ENCODE measurements at places on chromosomes 6 and 20.

DNA sequence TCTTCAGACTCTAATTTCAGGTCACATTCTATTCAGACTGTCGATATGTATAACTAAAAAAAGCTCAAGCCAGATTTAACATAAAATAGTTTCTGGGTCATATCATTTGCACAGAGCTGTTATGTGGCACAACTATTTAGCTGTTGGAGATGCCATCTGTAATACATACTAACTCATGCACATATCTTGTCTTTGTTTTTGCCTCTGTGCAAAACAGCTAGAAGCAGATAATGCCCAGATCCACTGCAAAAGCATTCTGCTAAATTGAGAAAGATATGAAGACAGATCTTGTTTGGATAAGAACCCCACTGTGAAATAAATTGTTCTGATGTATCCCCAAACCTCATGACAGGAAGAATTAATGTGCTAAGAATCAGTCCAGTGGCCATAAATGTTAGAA lies 522.8 kb upstream of the AGPAT4 start:
- no peak for DNase-seq
- H3K27ac ChIP-seq = no peak overlapping the region
- no peaks in the 10 kb centered on the region for H3K27me3 ChIP-seq
- no peaks in the 10 kb centered on the region for H3K4me1 ChIP-seq
- H3K36me3 ChIP-seq = no peaks in the 10 kb centered on the region

- H3K4me1 ChIP-seq = no peaks in the 10 kb centered on the region
- H3K27ac ChIP-seq = no peak overlapping the region
- DNase-seq = no peak
- no peak overlapping the region for H3K4me3 ChIP-seq
- no peaks in the 10 kb centered on the region for H3K36me3 ChIP-seq
Measured at GRCh38 chr6:142803032-142803431, 141.9 kb downstream of the HIVEP2 start.

- no peaks in the 10 kb centered on the region for H3K4me1 ChIP-seq
- no peak overlapping the region for H3K4me3 ChIP-seq
- H3K27ac ChIP-seq = no peak overlapping the region
- H3K36me3 ChIP-seq = no peaks in the 10 kb centered on the region
Measured at GRCh38 chr6:25454136-25454535, 175.0 kb downstream of the CARMIL1 start.

DNA sequence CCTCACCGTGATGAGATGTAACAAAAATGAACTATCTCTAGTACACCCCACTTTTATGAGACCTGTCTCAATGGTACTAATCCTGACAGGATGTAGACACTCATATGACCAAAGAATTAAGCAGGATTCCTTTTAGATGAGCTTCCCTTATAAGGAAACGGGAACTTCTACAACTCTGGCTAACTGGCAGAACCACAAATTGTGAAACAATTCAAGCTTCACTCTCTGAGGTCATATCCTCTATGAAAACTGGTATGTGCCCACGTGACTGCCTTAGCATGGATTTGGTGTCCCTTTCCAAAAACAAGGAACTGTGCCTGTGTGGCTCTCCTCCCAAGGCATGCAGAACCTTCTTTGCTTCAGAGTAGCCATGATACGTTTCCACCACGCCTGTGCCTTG lies 14.1 kb upstream of the CPNE5 start:
- no peaks in the 10 kb centered on the region for H3K27me3 ChIP-seq
- H3K36me3 ChIP-seq = peaks cover 69% of the 10 kb centered on the region
- H3K4me1 ChIP-seq = no peaks in the 10 kb centered on the region
- H3K4me3 ChIP-seq = no peak overlapping the region

DNA sequence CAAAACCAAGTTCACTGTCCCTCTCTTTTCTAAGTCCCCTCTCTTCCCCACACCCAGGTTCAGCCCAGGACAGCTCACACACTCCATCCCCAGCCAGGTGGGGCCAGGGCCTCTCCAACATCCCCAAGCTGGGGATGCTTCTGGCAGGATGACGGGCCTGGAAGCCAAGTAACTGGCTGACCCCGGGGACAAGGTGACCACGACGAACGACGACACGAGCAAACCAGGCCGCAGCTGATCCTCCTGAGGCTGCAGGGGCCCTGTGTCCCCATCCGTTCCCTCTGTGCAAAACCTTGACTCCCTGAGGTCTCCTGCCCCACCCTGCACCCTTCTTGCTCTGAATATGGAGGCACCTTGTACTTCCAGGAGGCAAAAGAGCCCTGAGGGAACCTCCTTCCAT lies 11.6 kb upstream of the PLG start:
- DNase-seq = no peak
- no peak overlapping the region for H3K27ac ChIP-seq

DNA sequence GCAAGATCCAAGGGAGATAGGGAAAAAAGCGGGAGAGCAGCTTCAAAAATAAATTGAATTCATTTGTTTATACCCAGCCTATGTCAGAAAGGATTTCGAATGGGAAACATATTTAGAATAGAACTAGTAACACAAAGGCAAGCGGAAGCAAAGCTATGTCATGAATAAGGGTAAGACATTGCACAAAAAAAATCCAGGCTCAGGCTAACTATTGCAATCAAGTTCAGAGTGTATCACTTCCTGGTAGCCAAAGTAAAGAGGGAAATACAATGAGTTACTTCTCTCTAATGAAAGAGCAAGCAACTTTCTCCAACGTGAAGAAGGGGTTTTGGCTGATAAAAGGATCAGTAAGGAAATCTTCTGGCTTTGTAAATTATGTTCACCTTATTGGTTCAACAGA lies 212.8 kb downstream of the ZMYND8 start:
- H3K36me3 ChIP-seq = no peaks in the 10 kb centered on the region
- H3K4me3 ChIP-seq = no peak overlapping the region
- no peaks in the 10 kb centered on the region for H3K4me1 ChIP-seq
- H3K27ac ChIP-seq = no peak overlapping the region

- no peak overlapping the region for H3K27ac ChIP-seq
Measured at GRCh38 chr20:53941680-53942471, 128.5 kb downstream of the BCAS1 start.

DNA sequence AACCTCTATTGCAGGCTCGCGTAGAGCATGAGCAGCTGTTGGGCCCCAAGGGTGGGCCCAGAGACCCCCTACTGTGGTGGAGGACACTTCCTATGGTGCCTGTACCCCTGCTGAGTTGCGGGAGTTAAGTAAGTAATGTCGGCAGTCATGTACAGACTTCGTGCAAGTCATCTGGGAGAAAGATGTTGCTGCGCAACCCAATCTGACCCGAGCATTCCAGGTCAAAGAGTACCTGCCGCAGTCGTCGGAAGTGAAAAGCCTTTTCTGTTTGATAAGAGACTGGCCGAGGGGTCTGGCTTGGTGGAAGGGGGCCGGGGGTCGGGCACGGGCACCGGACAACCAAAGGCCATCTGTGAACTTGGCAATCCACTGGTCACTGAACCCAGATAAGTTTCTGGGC lies 44.3 kb downstream of the OR2B6 start:
- DNase-seq = no peak
- no peaks in the 10 kb centered on the region for H3K36me3 ChIP-seq
- H3K4me3 ChIP-seq = no peak overlapping the region
- H3K4me1 ChIP-seq = no peaks in the 10 kb centered on the region
- H3K27me3 ChIP-seq = peaks cover 3% of the 10 kb centered on the region
- no peak overlapping the region for H3K27ac ChIP-seq

- H3K36me3 ChIP-seq = no peaks in the 10 kb centered on the region
- H3K4me1 ChIP-seq = no peaks in the 10 kb centered on the region
- no peak overlapping the region for H3K27ac ChIP-seq
- no peaks in the 10 kb centered on the region for H3K27me3 ChIP-seq
Measured at GRCh38 chr20:37123441-37123840, 27.6 kb upstream of the RBL1 start.

DNA sequence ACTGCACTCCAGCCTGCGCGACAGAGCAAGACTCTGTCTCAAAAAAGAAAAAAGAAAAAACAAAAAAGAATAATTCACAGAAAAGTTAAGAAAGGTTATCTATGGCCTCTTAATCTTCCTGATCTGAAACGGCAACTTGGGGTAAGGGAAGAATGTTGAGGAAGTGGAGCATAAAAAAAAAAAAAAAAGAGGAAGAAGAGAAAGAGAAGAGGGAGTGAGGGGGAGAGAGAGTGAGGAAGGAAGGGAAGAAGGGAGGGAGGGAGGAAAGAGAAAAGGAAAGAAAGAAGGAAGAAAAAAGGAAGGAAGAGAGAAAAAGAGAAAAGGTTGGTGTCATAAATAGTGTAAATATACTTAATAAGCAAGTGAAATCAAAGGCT lies 68.9 kb upstream of the NCOA3 start:
- no peak overlapping the region for H3K27ac ChIP-seq
- H3K4me1 ChIP-seq = no peaks in the 10 kb centered on the region
- H3K4me3 ChIP-seq = no peak overlapping the region
- H3K27me3 ChIP-seq = no peaks in the 10 kb centered on the region
- DNase-seq = no peak
- no peaks in the 10 kb centered on the region for H3K36me3 ChIP-seq

GRCh38 chr6:30091577-30092381 lies 16.2 kb upstream of the RNF39 start:
- H3K27me3 ChIP-seq = peaks cover 39% of the 10 kb centered on the region
- H3K36me3 ChIP-seq = no peaks in the 10 kb centered on the region
- H3K4me3 ChIP-seq = no peak overlapping the region
- H3K27ac ChIP-seq = no peak overlapping the region

- no peaks in the 10 kb centered on the region for H3K27me3 ChIP-seq
- no peak for DNase-seq
- no peaks in the 10 kb centered on the region for H3K4me1 ChIP-seq
Measured at GRCh38 chr20:24798930-24799705, 150.0 kb upstream of the CST7 start.

GRCh38 chr6:166728884-166729530 lies 102.0 kb upstream of the RPS6KA2 start:
- H3K27me3 ChIP-seq = peaks cover 14% of the 10 kb centered on the region
- H3K4me3 ChIP-seq = no peak overlapping the region
- no peak overlapping the region for H3K27ac ChIP-seq
- DNase-seq = no peak
- H3K36me3 ChIP-seq = no peaks in the 10 kb centered on the region

DNA sequence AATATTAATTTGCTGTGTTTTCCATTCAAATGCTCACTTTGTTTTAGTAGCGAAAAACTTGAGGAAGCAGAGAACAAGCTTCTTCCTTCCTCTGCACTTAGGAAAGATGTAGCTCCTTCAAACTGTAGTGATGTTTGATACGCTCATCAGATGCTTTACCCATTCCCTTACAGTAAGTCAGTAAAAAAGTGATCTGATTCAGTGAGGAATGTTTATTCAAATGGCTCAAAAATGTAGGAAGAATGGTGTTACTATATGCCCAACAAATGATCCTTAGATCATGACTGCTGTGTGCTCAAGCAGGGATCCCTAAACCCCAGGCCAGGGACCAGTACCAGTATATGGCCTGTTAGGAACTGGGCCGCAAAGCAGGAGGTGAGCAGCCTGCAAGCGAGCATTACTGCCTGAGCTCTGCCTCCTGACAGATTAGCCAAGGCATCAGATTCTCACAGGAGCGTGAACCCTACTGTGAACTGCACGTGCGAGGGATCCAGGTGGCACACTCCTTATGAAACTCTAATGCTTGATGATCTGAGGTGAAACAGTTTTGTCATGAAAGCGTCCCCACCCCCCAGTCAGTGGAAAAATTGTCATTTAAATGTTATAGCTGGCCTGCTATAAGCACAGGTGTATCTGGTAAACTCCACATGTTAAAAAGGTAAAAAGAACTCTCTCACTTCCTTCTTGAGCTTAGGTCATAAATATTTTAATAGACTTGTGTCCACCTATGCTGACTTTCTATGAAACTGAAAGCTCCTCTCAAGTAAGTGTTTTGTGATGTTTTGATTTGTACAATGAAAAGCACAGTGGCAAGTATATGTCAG lies 187.2 kb downstream of the FOXC1 start:
- H3K27ac ChIP-seq = no peak overlapping the region
- no peak for DNase-seq
- no peaks in the 10 kb centered on the region for H3K4me1 ChIP-seq
- no peaks in the 10 kb centered on the region for H3K36me3 ChIP-seq
- H3K27me3 ChIP-seq = no peaks in the 10 kb centered on the region

DNA sequence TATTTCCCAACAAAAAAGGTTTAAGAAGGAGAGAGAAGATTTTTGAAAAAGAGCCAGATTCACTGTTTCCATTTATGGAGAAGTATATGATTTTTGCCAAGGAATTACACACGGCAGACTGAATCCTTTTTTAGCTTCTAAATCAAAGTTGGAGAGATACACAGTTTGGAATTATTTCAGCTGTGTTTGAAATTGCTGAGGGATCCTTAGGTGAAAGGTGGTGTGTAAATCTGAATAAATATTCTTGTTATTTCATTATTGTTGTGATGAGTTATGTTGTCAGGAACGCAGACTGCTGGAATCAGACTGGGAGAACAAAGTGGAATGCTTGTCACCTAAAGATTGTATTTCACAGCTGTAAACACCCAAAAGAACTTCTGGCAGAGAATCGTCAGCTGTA lies 168.5 kb upstream of the AKIRIN2 start:
- H3K27ac ChIP-seq = no peak overlapping the region
- H3K36me3 ChIP-seq = no peaks in the 10 kb centered on the region
- no peak for DNase-seq
- no peaks in the 10 kb centered on the region for H3K4me1 ChIP-seq
- H3K4me3 ChIP-seq = no peak overlapping the region

DNA sequence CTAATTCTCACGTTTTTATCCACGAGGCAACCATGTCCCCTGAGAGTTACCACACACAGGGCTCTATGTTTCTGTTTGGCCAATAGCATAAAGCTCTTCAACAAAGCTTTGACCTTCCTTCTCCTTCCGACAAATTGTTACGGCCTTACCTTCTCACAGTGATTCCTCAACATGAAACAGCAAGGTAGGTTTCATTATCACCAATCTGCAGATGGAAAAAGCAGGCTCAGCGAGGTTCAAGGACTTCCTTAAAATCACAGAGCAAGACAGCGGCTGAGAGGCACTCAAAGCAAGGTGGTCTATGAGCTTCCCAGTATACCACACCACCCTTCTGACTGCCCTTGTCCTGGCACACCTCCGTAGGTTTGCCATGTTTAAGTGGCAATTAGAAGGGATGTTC lies 360.0 kb downstream of the CD83 start:
- H3K36me3 ChIP-seq = no peaks in the 10 kb centered on the region
- DNase-seq = no peak
- no peaks in the 10 kb centered on the region for H3K27me3 ChIP-seq
- H3K4me1 ChIP-seq = no peaks in the 10 kb centered on the region
- H3K4me3 ChIP-seq = no peak overlapping the region

- no peak overlapping the region for H3K27ac ChIP-seq
- H3K36me3 ChIP-seq = no peaks in the 10 kb centered on the region
- no peak for DNase-seq
- no peak overlapping the region for H3K4me3 ChIP-seq
Measured at GRCh38 chr20:57417830-57418780, 26.9 kb downstream of the RBM38 start.

DNA sequence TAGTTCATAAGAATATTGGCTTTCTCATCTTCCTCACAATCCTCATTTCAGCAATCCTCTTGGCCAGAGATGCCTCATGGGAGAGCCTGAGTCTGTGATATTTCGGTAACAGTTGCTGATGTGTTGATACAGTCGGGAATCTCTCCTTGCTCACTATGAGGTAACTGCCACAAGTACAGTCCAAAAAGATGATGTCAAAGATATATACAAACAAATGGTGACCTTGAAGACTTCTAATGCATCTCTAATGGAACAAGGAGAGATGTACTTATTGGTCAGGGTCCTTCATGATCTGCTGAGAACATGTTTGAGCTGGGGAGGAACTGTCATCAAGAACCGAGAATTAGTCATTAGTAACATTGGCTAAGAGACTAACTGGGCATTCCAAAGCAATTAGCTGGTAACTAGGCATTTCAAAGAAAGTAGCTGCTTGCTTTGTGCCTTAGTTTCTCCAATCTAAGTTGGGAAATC lies 56.1 kb downstream of the FILIP1 start:
- H3K27ac ChIP-seq = no peak overlapping the region
- no peak overlapping the region for H3K4me3 ChIP-seq
- no peaks in the 10 kb centered on the region for H3K4me1 ChIP-seq
- no peak for DNase-seq
- no peaks in the 10 kb centered on the region for H3K27me3 ChIP-seq

All from DND-41 (cell line).